B cell (primary cell): ENCODE measurements at places on chromosomes 5 and 9. TPM values are rescaled to one million over a fixed set of nuclear protein-coding genes. Genes with fewer than 3 reads are reported as not detected.

DNA sequence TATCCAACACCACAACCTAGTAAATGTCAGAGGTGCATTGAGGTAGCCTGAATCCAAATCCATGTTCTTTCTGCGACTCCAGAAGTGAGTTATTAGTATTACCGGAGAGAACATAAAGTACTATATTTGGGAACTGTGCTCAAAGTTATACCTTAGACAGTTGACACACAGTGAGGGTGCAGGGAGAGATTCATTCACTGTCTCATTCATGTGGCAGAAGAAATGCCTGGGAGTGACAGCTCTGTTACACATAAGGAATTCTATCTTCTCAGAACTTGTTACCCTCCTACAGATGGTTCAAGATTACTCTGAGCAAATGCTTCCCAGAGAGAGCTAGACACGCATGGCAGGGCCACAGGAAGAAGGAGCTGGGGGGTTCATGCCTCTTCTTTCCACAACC lies 103.0 kb downstream of the ATP10B start:
- no peak for DNase-seq

Gene EIF4EBP3
- 8.8 and 15.0 TPM in 2 replicates for total RNA-seq

- no peak for DNase-seq
Measured at GRCh38 chr5:128403333-128403732, 134.7 kb downstream of the FBN2 start.

- no peak for DNase-seq
Measured at GRCh38 chr5:136731241-136731900, 366.0 kb upstream of the TRPC7 start.

DNA sequence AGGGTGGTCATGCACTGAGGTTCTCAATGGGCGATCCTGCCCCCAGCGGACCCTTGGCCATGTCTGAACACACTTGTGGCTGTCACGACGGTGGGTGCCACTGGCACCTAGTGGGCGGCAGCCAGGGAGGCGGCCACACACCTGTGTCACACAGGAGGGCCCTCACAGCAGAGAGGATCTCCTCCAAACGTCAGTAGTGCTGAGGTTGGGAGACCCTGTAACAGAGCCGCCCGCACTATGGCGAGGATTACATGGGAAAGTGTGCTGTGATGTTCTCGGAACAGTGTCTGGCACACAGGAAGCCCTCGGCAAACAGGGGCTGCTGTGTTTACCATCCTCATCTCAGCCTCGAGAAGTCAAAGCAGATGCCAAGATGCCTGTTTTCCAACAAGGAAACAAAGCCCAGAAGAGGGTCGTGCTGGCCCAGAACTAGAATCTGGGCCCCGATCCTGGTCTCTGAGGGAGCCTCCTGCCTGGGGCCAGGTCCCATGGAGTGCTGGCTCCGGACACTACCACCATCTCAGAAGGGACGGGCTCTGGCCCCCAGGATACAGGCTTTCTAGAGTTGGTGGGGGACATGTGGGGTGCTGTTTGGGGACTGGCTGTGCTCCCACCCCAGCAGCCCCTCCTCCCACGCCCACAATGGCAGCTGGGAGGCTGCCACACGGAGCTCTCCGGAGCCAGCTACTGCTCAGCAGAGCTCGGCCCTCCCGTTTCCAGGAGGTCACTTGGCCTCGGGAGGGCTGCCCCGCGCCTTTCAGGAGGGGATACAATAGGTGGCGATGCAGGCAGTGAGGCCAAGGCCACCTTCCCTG lies 48.2 kb downstream of the DBH start:
- no peak for DNase-seq

DNA sequence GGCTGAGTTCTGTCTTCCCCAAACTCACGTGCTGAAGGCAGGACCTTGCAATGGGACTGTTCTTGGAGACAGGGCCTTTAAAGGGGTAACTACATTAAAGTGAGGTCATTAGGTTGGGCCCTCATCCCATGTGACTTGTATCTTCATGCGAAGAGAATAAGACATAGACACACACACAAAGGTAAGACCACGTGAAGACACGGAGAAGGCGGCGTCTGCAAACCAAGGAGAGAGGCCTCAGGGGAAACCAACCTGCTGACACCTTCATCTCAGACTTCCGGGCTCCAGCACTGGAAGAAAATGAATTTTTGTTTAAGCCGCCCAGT lies 50.7 kb upstream of the KCNMB1 start:
- DNase-seq = no peak

- DNase-seq = no peak
Measured at GRCh38 chr9:112846528-112847488, 43.9 kb downstream of the SLC46A2 start.

DNA sequence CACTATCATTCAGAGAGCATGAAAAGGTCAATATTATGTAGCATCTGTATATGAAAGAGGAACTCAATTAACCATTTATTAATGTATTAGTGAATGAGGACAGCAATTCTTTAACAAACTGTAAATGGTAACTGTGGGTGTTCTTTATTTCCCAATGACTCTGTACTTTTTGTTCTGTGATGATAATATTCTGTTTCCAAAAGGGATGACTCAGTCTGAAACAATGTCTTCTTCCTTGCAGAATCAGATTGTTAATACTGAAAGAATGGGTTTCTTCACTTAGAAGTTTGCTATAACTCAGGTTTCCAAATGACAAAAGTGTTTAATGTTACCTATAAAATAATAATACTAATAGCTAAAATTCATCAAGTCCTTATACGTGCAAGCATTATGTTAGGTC lies 1518.7 kb upstream of the WWC1 start:
- DNase-seq = no peak
